ENCODE measurements at places on chromosomes 12 and 14.

GRCh38 chr14:67602076-67602475 is 2.0 kb upstream of the PIGH start:
- DNase-seq: no peak

DNA sequence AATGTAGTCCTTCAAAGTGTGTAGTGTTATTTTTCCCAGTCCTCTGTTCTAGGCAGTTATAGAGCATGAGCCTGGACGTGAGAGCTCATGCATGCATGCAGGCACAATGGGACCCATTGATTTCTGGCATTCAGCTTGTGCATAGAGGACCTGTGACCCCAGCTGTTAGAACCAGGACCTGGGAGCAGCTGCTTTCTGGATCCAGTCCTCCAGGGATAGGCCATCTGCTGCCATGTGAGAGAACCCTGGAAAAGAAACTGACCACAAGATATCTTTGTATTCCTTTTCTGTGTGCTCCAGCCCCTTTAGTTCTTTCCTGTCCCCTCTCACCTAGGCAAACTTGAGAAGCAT is 76.9 kb downstream of the SUSD6 start:
- no peak for DNase-seq

GRCh38 chr12:127516467-127516866 is 750.5 kb upstream of the TMEM132C start:
- DNase-seq: no peak

DNA sequence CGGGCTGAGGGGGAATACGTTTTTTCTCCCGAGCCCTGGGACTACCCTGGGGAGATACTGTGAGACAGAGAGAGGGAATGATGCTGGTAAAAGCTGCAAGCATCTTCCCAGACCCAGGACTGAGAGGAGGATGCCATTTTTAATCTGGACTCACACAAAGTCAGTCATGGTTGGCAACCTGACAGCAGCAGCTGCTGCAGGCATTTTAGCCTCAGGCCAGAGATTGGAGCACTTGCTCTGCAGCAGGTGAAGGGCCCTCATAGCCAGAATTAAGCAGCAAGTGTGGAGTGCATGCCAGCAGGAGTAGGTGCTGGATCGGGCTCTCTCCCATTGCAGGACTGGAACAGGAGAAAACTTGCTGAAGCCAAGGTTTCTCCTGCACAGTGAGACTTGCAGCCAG is 361.1 kb upstream of the CLEC14A start:
- DNase-seq: no peak

- no peak for DNase-seq
These were observed 31.7 kb downstream of the ETV6 start for GRCh38 chr12:11681207-11681606.

DNA sequence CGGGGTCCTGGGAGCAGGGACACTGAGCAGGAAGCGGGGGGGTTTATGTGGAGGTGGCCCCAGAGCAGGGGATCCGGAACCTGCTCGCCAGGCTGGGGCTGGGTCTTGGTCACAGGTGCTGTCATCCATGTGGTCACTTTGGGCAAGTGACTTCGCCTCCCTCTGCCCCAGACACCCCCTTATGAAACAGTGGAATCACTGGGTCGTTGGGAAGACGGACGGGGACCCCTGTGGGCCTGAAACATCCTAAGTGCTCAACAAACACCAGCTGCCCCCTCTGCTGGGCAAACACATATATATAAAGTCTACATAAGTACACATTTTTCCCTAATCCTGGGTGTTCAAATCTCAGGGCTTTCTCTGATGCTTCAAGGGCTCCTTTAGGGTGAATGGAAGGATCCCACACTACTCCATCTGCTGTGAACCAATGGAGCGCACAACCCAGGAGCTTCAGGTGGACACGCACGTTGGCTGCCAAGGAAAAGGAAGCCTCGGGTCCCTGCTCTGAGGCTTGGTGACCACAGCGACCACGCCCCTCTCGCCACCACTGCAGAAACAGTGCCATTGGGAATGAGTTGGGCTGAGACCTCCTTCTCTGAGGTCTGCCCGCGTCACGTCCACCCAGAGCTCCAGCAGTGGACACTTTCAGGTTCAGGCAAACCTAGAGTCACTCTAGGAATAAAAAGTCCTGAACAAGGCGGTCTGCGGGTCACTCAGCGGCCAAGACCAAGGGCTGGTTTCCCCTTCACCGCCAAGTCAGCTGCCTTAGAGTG is 54.6 kb downstream of the CDC42BPB start:
- no peak for DNase-seq

GRCh38 chr12:125015680-125016310 is 22.4 kb downstream of the BRI3BP start:
- DNase-seq: no peak

GRCh38 chr12:109766251-109766778 is 52.7 kb downstream of the FAM222A start:
- no peak for DNase-seq

GRCh38 chr12:29024117-29024516 is 125.0 kb upstream of the FAR2 start:
- no peak for DNase-seq

GRCh38 chr12:11688831-11689230 is 39.4 kb downstream of the ETV6 start:
- DNase-seq: no peak

DNA sequence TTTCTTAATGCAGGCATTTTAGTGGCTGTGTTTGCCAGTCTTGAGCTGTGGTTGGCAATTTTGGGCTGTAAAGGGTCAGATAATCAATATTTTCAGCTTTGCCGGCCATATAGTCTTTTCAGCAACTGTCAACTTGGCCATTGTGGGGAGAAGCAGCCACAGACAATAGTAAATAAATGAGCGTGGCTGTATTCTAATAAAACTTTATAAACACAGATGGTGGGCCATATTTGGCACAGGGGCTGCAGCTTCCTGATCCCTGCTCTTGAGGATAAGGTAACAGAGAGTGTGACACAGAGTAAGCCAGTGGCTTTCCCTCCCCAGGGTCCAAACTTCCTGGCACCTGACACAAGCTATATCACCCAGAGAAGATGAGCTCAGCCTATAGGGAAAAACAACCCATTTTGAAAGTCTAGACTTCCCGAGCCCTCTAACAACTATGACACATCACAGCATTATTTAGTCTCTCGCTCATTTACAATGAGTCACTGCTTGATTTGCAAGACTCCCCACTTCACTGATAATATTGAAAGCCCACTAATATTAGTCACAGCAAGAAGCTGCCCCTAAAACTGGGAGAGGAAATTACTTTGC is 163.1 kb upstream of the TMPO start:
- DNase-seq: no peak

DNA sequence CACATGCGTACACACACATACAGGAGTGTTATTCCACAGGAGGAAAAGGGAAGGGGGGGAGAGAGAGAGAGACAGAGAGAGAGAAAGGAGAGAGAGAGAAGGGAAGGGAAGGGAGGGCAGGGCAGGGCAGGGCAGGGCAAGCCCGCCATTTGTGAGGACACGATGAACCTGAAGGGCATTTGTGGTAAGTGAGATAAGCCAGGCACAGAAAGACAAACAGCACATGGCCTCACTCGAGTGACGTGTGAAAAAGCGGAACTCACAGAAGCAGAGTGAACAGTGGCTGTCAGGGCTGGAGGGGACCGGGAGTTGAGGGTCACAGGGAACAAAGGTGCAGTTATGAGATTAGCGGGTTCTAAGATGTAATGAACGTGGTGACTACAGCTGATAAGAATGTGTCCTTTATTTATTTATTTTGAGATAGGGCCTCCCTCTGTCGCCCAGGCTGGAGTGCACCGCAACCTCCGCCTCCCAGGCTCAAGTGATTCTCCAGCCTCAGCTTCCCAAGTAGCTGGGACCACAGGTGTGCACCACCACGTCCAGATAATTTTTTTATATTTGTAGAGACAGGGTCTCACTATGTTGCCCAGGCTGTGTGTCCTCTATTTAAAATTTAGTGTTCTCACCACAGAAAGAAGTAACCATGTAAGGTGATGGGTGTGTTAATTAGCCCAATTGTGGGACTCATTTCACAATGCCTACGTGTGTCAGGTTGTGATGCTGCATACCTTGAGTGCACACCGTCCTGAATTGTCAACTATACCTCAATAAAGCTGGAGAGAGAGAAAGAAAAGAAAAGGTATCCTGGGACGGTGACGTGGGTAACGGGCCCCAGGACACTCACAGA is 18.7 kb upstream of the FBRSL1 start:
- DNase-seq: no peak

DNA sequence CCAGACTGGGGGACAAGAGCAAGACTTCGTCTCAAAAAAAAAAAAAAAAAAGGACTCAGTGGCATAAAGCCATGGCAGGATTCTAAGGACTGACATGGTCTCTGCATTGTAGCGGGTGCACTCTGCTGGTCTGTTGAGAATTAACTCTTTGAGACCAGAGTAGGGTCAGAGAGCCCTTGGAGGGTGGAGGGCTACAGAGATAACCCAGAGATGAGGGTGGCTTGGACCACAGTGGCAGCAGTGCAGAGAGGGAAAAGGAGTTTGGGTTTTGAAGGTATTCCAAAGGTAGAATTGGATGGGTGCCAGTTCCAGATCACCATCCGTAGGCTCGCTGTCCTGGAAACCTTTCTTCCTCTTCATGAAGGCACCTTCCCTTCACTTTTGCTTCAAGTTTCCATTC is 14.3 kb upstream of the DYNC1H1 start:
- no peak for DNase-seq

- no peak for DNase-seq
These were observed 40.1 kb upstream of the MTERF2 start for GRCh38 chr12:107026806-107027635.

GRCh38 chr12:25801734-25802133 is 156.7 kb upstream of the RASSF8 start:
- DNase-seq: no peak

GRCh38 chr12:26109343-26109881 is 15.4 kb downstream of the BHLHE41 start:
- peak; percentile 30 for DNase-seq

GRCh38 chr12:5010151-5010550 is 33.5 kb upstream of the KCNA5 start:
- DNase-seq: no peak

DNA sequence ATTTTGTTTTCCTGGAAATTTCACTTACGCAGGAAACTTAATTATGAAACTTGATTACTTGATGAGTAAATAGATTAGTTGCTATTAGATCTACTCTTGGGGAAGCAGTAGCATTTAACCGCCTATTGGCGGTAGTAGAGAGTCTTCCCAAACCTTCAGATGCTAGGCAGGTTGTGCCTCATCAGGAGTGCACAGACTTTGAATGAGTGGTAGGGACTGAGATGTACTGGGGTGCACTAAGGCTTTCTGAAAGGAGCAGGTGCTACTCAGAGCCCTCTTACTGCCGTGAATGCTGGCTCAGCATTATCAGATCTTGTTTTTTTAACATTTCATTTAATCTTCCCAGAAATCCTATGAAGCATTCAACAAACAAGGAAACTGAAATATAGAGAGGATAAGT is 7.7 kb downstream of the GATC start:
- no peak for DNase-seq

DNA sequence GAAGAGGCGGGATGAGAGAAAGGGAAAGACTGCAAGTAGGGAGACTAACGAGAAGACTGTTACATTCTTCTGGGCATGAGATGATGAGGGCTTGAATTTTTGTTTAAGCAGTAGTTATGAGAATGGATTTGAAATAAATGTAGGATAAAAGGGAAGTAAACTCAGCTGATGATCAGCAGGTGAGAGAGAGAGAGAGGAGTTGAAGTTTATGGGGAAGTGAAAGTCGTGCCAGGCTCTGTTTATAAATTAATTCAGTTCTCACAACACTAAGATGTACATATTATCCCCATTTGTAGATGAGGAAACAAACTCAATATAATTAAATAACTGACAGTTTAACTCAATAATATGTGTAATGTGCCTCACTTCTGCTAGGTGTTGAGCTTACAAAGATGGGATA is 170.0 kb upstream of the RMST start:
- no peak for DNase-seq

- no peak for DNase-seq
These were observed 36.0 kb downstream of the ATF1 start for GRCh38 chr12:50799908-50800307.

DNA sequence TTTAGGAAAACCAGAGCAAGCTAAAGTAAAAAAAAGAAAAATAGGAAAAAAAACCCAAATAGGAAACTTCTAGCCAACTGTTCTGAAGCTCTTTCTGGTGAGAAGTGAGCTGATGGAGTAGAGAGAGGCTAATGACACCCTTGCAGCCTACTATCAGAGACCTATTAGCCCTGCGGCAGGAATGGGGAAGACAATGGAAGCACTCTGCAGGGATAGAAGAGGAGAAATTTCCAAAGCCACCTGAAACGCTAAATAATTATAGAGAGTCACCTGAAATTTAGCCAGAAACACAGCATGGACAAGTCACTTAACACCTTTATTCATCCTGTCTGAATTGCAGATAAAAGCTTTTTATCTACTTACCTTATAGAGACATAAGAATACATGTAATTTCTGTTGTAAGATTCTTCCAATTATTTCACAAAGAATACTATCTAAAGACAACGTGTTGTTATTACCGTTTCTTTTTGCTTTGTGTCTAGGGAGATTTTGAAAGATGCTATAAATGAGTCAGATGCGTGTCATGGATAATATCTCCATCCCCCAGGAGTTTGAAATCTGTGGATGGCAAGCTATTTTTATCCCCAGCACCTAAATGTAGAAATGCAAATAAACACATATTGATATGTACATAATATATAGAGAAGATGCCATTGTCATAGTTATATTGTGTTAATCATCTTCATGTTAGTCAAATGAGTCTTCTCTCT is 138.6 kb downstream of the TPH2 start:
- DNase-seq: peak; percentile 99

GRCh38 chr12:15540005-15540404 is 217.7 kb downstream of the PTPRO start:
- no peak for DNase-seq

- DNase-seq: no peak
These were observed 1.9 kb downstream of the NKX2-1 start for GRCh38 chr14:36518031-36518585.

DNA sequence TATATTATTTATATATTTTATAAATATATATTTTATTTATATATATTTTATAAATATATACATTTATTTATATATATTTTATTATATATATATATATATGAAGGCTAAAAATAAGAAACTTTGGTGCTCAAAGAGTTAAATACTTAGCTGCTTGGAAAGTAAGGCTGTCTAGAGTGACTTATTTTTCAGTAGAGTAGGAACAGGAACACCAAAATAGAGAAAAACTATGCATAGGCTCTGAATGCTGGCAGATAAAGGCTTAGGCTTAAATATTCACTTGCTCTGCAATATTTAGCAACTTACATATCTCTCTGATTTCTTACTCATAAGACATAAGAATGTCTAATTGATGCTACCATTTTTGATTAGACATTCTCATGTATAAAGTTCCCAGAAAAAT is 991.2 kb downstream of the VRK1 start:
- DNase-seq: no peak

GRCh38 chr12:52007158-52007921 is 594 bp downstream of the TAMALIN start:
- no peak for DNase-seq

DNA sequence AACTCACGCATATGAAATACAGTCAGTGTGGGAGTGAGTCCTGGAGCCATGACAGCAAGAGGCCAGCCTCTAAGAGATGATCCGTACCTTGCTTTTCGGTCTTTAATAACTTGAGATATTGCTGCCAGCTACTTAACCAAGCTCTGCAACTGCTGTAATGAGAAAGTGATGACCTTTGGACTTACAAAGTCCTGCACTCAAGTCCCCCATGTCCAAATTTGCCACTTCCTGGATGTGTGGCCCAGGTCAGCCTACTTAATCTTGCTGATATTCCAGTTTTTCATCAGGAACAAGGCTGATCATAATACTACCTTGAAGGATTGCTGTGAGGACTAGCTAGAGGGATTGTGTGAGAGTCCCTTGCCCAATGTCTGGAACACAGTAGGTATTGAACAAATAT is 33.8 kb upstream of the DUSP6 start:
- DNase-seq: no peak

Data from NCI-H1417 treated with DMSO at 0.1 percent for 48 hours (cell line).